ENCODE measurements at places on chromosomes 2 and 18. TPM values are rescaled to one million over a fixed set of nuclear protein-coding genes. Genes with fewer than 3 reads are reported as not detected.

ACOXL gene
- 0.40 TPM for total RNA-seq

GRCh38 chr18:2191180-2191790 is 380.0 kb downstream of the METTL4 start:
- no peak overlapping the region for H3K4me3 ChIP-seq
- H3K27ac ChIP-seq: no peak overlapping the region
- H3K27me3 ChIP-seq: no peaks in the 10 kb centered on the region
- no peaks in the 10 kb centered on the region for H3K4me1 ChIP-seq

RASGRP3 gene
- total RNA-seq: 23.4 TPM

GRCh38 chr2:36058076-36058475 is 297.5 kb upstream of the CRIM1 start:
- no peak overlapping the region for H3K27ac ChIP-seq
- no peaks in the 10 kb centered on the region for H3K36me3 ChIP-seq
- DNase-seq: no peak
- no peak overlapping the region for H3K4me3 ChIP-seq

- H3K27ac ChIP-seq: no peak overlapping the region
- no peaks in the 10 kb centered on the region for H3K4me1 ChIP-seq
- no peaks in the 10 kb centered on the region for H3K27me3 ChIP-seq
- H3K36me3 ChIP-seq: no peaks in the 10 kb centered on the region
- DNase-seq: no peak
Measured at GRCh38 chr2:233303252-233303651, 4.4 kb upstream of the SAG start.

SP5 gene
- 5.5 TPM for total RNA-seq

GRCh38 chr2:25250331-25251070 is 82.1 kb upstream of the POMC start:
- DNase-seq: no peak
- peaks cover 58% of the 10 kb centered on the region for H3K36me3 ChIP-seq
- H3K27ac ChIP-seq: no peak overlapping the region
- H3K4me3 ChIP-seq: no peak overlapping the region

DNA sequence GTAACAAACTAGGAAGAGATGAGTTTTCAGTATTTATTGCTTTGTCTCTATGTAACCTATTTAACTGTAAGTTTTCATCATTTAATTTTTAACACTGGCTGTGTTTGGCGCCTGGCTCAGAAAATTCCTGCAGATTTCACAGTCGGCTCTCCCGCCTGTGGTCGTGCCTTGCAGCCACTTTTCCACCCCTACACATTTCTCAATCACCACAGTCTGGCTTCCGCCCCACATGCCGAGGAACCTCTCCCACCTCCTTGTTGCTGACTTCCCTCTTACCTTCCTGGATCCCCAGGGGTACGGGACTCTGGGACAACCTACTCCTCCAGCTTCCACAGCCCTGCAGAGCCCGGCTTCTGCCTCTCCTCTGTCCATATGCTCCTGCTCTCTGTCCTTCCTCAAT is 41.6 kb upstream of the MGAT4A start:
- H3K27me3 ChIP-seq: no peaks in the 10 kb centered on the region
- no peak for DNase-seq
- no peaks in the 10 kb centered on the region for H3K36me3 ChIP-seq
- peaks cover 44% of the 10 kb centered on the region for H3K4me1 ChIP-seq
- H3K27ac ChIP-seq: peak overlapping the region; percentile 18
- H3K4me3 ChIP-seq: no peak overlapping the region

- peaks cover 5% of the 10 kb centered on the region for H3K4me1 ChIP-seq
- no peak overlapping the region for H3K4me3 ChIP-seq
- no peaks in the 10 kb centered on the region for H3K27me3 ChIP-seq
- DNase-seq: no peak
- no peak overlapping the region for H3K27ac ChIP-seq
- no peaks in the 10 kb centered on the region for H3K36me3 ChIP-seq
Measured at GRCh38 chr18:3055186-3055728, 42.3 kb upstream of the LPIN2 start.

EML6 gene
- 6.9 TPM for total RNA-seq

CHRNA1 gene
- total RNA-seq: 0.20 TPM

- no peak for DNase-seq
- H3K4me3 ChIP-seq: no peak overlapping the region
- H3K4me1 ChIP-seq: no peaks in the 10 kb centered on the region
- H3K36me3 ChIP-seq: no peaks in the 10 kb centered on the region
Measured at GRCh38 chr2:122329278-122329677, 573.8 kb downstream of the TSN start.

- H3K27ac ChIP-seq: no peak overlapping the region
- no peak overlapping the region for H3K4me3 ChIP-seq
- no peaks in the 10 kb centered on the region for H3K4me1 ChIP-seq
Measured at GRCh38 chr2:140882671-140883620, 1247.9 kb downstream of the LRP1B start.

DNA sequence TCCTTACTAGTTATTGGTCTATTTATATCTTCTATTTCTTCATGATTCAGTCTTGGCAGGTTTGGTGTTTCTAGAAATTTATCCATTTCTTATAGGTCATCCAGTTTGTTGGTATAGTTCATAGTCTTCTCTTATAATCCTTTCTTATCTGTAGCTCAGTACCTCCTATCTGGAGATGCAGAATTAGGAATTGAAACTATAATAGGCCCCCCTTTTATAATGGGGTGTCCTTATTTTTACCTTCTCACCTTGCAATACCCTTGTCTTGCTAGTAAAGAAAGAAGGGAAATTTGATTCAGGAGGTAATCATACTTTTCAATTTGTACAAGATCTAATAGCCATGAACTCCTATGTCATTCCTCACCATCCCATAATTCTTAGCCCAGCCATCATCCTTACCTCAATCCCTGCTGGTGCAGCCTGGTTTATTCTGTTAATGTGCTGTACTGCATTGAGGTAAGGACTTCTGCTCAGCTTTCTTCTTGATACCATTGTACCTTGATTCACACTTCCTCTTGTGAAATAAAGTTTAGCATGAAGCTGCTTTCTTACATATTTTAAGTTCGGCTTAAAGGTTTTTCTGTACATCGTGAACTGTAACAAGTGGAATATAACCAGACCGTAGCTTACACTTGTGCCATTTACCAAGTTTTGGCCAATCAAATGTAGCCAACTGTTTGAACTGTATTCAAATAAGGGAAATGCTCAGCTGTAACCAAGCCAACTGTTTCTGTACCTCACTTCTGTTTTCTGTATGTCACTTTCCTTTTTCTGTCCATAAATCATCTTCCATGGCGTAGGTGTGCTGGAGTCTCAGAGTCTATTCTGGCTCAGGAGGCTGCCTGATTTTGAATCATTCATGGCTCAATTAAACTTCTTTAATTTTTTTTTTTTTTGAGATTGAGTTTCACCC is 40.1 kb upstream of the PTH2R start:
- no peaks in the 10 kb centered on the region for H3K4me1 ChIP-seq
- no peaks in the 10 kb centered on the region for H3K36me3 ChIP-seq
- no peak overlapping the region for H3K27ac ChIP-seq

GRCh38 chr2:234426616-234427015 is 70.3 kb downstream of the ARL4C start:
- H3K4me1 ChIP-seq: no peaks in the 10 kb centered on the region
- H3K4me3 ChIP-seq: no peak overlapping the region
- H3K27me3 ChIP-seq: no peaks in the 10 kb centered on the region
- H3K36me3 ChIP-seq: no peaks in the 10 kb centered on the region
- DNase-seq: no peak

- no peaks in the 10 kb centered on the region for H3K4me1 ChIP-seq
- no peak overlapping the region for H3K27ac ChIP-seq
- no peaks in the 10 kb centered on the region for H3K36me3 ChIP-seq
Measured at GRCh38 chr2:75077909-75078308, 119.5 kb downstream of the POLE4 start.

CCDC68 gene
- 12.6 TPM for total RNA-seq

DNA sequence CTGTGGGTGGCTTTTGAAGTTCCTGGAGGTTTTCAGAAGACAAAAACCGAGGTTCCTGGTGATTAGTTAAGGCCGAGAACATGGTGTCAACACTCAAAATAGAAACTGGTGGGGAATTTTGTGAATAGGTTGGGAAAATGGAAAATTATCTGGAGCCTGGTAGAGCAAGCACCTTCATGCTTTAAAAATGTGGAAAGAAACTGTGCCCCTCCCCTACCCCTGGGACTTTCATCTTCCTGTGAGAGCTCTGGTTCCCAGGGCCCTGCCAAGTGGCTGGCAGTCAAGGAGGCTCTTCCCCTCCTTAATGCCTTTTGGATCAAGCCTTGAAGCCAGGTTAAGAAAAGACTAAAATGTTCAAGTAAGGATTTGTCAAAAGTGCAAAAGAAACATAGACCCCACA is 1.9 kb upstream of the CRACDL start:
- H3K27ac ChIP-seq: no peak overlapping the region
- no peak overlapping the region for H3K4me3 ChIP-seq
- peaks cover 42% of the 10 kb centered on the region for H3K27me3 ChIP-seq

DNA sequence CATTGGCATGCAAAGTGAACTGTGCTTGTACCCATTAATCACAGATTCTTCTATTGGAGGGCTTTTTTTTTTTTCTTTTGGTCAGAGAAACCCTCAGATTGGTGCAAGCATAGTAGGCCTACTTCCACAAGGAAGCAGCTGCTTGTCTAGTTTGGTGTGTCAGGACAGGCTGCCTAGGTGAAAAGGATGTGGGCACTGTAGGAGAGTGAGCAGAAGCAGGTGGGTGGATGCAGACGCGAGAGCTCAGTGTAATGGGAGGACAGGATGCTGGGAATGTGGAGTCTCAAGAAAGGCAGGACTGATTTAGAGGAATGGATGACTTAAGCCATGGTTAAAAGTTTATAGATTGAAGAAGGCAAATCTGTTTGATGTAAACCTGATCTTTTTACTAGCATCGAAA is 3.1 kb downstream of the ELP2 start:
- H3K27ac ChIP-seq: no peak overlapping the region
- DNase-seq: no peak
- H3K4me1 ChIP-seq: peaks cover 8% of the 10 kb centered on the region
- no peaks in the 10 kb centered on the region for H3K27me3 ChIP-seq
- no peak overlapping the region for H3K4me3 ChIP-seq
- H3K36me3 ChIP-seq: peaks cover 6% of the 10 kb centered on the region

GRCh38 chr18:35949903-35950627 is 22.4 kb upstream of the RMP24 start:
- H3K27ac ChIP-seq: no peak overlapping the region
- peaks cover 6% of the 10 kb centered on the region for H3K4me1 ChIP-seq
- peak; percentile 94 for DNase-seq
- no peaks in the 10 kb centered on the region for H3K36me3 ChIP-seq

GRCh38 chr2:20992201-20992711 is 51.6 kb downstream of the APOB start:
- no peak overlapping the region for H3K27ac ChIP-seq
- no peak for DNase-seq
- H3K4me1 ChIP-seq: peaks cover 37% of the 10 kb centered on the region
- H3K27me3 ChIP-seq: peaks cover 2% of the 10 kb centered on the region
- no peak overlapping the region for H3K4me3 ChIP-seq

SERPINB3 gene
- not detected for total RNA-seq

DNA sequence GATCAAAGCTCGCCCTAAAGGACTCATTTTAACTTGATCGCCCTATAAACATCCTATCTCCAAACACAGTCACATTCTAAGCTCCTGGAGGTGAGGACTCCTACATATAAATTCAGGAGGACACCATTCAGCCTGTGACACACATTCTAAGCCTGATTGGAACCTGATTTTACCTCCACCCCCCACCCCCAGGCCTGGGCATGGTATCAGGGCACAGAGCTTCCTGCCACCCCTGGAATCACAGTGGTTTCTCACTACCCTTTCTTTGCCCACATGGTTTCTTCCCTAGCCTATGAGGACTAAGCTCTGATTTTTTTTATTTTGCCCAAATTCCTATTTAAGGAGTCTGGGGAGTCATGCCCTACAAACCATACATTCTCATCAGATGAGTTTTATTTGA is 428.1 kb upstream of the ID2 start:
- DNase-seq: no peak
- H3K27ac ChIP-seq: no peak overlapping the region
- H3K27me3 ChIP-seq: no peaks in the 10 kb centered on the region
- H3K36me3 ChIP-seq: no peaks in the 10 kb centered on the region

DNA sequence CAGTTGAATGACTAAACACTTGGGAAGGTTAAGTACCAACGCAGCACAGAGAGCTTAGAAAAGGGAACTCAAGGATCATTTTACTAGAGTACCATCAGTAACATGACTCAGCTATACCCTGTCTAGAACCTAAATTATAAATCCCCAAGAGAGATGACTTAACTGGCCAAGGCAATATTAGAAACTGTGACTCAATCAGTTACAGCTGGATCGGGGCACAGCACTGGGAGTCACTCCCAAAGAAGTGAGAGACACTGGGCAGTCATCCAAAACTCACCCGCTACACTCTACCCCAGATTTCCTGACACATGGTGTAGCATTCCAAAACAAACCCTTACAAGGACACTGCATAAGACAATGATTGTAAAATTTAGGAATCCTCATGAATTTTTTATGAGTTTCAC is 17.7 kb downstream of the IWS1 start:
- no peaks in the 10 kb centered on the region for H3K4me1 ChIP-seq
- H3K4me3 ChIP-seq: no peak overlapping the region
- H3K36me3 ChIP-seq: peaks cover 8% of the 10 kb centered on the region
- peak; percentile 38 for DNase-seq

GKN2 gene
- not detected for total RNA-seq

GRCh38 chr2:156695595-156695994 is 259.4 kb downstream of the GPD2 start:
- no peak for DNase-seq
- H3K36me3 ChIP-seq: no peaks in the 10 kb centered on the region
- H3K27ac ChIP-seq: no peak overlapping the region
- no peak overlapping the region for H3K4me3 ChIP-seq

DNA sequence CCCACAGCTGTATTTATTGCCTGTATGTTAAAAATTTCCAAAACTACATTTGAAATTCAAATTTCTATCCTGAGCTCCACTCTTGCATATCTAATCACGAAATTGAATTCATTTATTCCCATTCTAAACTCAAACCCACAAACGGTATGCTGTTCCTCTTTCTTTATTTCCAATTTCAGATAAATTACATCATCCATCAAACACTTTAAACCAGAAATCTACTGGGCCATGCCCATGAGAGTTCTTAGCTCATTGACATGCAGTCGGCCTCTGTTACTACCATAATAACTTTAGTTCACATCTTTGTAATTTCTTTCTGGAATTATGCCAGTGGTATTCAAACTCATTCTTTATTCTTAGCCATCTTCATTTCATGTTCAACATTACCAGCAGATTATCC is 100.3 kb downstream of the COL3A1 start:
- H3K36me3 ChIP-seq: no peaks in the 10 kb centered on the region
- DNase-seq: no peak
- H3K27ac ChIP-seq: no peak overlapping the region
- H3K27me3 ChIP-seq: no peaks in the 10 kb centered on the region

GRCh38 chr18:31120594-31120993 is 18.4 kb upstream of the DSC2 start:
- no peaks in the 10 kb centered on the region for H3K36me3 ChIP-seq
- no peak for DNase-seq
- no peaks in the 10 kb centered on the region for H3K27me3 ChIP-seq
- no peak overlapping the region for H3K27ac ChIP-seq
- H3K4me3 ChIP-seq: no peak overlapping the region

GRCh38 chr2:235587202-235587601 is 93.4 kb downstream of the AGAP1 start:
- no peaks in the 10 kb centered on the region for H3K36me3 ChIP-seq
- DNase-seq: no peak
- no peaks in the 10 kb centered on the region for H3K27me3 ChIP-seq
- H3K4me3 ChIP-seq: no peak overlapping the region
